T-helper 17 cell (primary cell): ENCODE measurements at places on chromosomes 2 and 18.

DNA sequence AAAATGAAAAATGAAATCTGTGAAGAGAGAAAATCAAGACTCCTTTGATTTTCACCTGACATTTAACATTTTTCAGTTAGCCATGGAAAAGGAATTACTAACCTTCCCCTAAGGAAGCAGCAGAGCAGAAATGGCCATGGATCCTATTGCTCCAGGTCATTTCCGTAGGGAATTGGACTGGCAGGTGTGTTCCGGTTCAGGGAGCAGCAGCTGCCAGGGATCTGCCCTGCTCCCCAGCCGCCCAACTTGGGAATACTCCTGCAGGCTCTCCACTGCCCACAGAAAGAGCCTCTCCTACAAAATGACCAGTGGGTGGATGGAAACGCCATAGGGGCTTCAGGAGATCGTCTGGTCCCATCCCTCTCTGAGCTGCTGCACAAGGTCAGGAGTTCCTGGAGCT, 86.0 kb upstream of the MAPK4 start:
- no peak for DNase-seq

DNA sequence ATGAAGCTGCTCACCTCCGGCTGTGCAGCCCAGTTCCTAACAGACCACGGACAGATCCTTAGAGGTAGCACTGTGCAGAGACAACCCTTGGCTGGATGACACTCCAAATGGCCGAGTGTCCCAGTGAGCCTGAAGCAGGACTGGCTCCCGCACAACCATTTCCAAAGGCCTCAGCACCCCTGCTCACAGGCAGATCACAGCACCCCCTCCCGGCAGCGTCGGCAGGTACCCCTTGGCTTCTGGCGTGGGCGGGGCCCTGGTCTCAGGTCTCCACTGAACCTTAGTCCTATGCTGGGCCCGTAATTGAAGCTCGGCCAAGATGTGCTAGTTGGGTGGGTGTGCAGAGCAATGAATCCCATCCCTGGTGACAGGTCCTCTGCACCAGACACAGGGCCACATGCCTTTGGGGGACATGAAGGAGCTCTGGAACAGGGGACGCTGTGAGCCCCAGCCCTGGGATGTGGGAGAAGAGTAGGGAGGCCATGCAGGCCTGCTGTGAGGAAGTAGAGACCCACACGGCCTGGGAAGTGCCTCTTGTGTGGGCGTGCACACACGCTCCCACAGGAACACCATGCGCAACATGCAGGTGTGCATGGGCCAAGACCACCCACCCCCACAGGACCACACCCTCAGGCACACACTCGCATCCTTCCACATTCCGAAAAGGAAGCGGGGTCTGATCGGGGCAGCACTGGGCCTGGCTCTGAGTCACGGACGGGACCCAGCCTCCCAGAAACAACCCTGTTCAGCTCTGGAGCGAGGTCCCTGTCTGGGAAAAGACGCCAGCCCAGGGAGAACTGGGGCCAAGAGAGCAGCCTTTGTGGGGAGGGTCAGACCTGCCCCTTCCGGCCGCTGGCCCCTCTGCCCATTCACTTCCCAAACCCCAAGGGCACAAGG, 2.8 kb downstream of the DUSP2 start:
- peak; percentile 47 for DNase-seq

GRCh38 chr2:224927011-224927410, 115.3 kb downstream of the DOCK10 start:
- DNase-seq, result no peak

- DNase-seq, result no peak
Observed at GRCh38 chr18:7272311-7273049, 41.6 kb downstream of the LRRC30 start.

DNA sequence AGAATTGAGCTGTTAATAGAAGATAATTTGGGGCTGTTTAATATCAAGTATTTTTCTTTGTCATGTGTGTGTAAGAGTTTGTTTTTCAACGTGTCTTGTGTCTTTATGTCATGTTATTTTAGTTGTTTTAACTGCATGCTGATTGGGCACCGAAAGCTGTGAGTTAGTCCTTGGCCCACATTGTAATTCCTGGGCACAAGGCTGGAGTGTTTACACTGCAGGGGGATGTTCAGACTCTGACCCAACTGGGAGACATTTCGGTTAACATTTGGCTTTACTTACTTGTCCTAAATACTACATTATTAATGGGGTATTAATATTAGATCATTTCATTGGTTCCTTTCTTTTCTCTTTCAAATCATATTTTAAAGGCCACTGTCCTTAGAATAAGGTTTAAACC, 381.0 kb downstream of the OSR1 start:
- DNase-seq, result no peak

DNA sequence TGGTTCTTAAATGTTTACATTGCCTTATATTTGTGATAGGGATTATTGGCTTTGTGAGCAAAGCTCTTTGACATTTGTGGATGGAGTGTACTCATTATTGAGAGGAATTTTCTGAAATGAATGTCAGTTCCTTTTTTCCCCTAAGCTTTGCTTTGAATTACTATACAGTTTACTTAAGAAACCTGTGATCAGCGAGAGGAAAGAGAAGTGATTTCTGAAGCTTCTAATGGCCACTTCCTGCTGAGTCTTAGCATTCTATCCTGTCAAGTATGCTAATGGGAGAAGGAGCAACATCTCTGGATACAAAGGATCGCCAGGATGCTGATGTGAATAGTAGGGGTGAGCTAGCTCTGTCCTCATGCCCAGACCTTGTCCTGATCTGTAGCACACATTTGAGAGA, 47.8 kb upstream of the MGAT5 start:
- no peak for DNase-seq

DNA sequence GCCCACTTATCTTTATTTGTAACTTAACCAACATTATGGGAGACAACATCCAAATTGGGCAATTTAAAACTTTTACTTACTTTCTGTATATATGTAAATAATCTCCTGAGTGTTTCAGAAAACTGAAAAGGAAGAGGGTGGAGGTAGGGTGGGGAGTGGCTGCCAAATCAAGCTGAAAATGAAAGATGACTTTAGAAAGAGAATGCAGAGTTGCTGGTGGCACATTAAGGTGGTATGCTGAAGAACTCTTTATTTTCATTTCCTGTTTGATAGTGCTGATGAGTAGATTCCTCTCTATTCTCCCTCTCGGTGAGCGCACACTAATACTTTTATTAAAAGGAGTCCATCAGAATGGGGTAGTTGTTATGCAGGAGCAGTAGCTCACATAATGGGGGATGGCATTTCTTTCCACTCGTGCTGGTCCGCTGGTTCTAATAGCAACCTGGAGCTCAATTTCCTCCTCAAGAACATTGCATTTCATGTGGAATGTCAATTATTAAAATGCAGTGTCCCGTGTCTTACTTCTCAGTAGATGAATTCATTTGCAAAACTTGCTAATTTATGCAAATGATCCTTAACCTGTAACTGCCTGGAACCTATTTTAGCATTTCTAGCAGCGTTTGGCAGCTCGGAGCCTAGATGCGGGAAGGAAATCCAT, 466.9 kb upstream of the HNRNPA3 start:
- DNase-seq, result no peak

DNA sequence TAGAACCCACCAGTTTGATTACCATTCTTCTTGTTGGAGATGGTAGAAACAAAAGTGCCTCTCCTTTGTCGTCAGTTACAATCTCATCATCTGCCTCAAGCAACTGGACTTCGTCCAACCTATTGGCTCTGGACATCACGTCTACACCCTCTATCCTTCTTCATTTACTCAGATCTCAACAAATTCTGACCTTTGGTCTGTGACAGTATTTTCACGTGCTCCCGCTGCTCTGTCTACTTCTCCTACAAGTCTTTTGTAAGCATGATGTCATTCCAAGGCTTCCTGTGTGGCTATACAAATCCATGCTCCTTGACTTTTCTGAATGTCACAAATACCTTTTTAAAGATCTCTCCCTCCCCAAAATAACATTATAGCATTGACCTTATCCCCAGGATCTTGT, 43.0 kb upstream of the PID1 start:
- DNase-seq, result no peak

GRCh38 chr2:201116959-201117734, 1.2 kb downstream of the CFLAR start:
- no peak for DNase-seq

DNA sequence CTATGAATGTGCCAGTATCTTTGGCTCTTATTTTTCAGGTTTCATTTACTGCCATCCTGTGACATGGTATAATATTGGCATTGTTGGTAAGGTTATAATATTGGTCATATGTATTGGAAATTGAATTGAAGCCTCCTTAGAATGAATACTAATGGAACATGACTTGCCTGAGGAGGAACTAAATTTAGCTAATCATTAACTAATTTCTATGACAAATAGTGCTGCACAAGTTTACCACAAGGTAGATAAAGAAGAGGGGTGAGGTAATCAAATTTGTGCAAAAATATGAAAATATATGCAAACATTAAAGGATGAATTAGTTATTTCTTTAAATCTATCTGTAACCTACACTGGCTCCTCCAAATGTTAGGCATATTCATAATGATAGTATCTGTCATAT, 43.2 kb upstream of the ORC2 start:
- DNase-seq, result no peak

GRCh38 chr18:35502052-35502451, 4.3 kb upstream of the INO80C start:
- no peak for DNase-seq

GRCh38 chr18:13436576-13436975, 218.0 kb downstream of the LDLRAD4 start:
- peak; percentile 46 for DNase-seq

- no peak for DNase-seq
Observed at GRCh38 chr18:58611395-58612131, 17.3 kb downstream of the ALPK2 start.

GRCh38 chr18:34467058-34467457, 242.3 kb upstream of the NOL4 start:
- DNase-seq, result no peak

GRCh38 chr2:96153291-96153713, 8.1 kb upstream of the DUSP2 start:
- DNase-seq, result no peak

- no peak for DNase-seq
Observed at GRCh38 chr2:26173776-26174482, 1.0 kb downstream of the GAREM2 start.

DNA sequence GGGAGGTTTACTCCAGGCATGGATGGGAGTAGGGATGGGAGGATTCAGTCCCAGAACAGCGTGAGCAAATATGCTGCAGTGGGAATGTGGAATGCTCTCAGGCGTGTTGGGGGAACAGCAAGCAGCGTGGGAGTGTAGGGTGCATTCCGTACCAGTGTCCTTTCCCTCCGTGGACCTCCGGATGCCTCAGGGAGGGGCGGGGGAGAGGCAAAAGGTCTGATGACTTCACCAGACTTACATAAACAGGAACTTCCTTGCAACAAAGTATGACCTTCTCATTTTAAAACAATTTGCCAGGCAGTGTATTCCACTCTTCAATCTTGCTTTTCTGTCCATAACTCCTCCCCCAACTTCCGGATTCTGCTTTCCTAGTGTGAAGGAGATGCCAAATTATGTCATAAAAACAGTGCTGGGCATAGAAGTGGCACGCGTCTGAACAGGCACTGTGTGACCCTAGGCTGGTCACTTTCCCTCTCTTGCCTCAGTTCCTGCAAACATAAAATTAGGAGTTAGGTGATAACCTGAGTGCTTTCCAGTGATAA, 36.9 kb downstream of the RPL37A start:
- no peak for DNase-seq

- no peak for DNase-seq
Observed at GRCh38 chr2:129006135-129006886, 687.6 kb upstream of the HS6ST1 start.

DNA sequence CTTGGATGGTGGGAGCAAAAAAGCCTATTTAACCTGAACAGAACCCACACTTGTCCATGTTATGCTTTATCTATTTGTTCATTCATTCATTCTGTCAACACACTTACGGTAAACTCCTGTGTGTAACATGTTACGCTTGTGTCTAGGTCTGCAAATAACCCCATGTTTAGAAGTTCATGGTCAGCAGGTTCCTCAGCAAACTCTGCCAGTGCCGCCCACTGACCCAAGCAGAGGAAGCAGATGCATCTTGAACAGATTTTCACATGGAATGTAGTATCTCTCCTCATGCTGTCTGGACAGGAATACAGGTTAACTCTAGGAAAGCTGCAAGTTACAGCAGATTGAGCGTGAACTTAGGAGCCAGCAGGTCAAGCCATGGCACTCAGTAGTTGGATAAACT, 213.7 kb upstream of the COPS8 start:
- DNase-seq, result no peak

DNA sequence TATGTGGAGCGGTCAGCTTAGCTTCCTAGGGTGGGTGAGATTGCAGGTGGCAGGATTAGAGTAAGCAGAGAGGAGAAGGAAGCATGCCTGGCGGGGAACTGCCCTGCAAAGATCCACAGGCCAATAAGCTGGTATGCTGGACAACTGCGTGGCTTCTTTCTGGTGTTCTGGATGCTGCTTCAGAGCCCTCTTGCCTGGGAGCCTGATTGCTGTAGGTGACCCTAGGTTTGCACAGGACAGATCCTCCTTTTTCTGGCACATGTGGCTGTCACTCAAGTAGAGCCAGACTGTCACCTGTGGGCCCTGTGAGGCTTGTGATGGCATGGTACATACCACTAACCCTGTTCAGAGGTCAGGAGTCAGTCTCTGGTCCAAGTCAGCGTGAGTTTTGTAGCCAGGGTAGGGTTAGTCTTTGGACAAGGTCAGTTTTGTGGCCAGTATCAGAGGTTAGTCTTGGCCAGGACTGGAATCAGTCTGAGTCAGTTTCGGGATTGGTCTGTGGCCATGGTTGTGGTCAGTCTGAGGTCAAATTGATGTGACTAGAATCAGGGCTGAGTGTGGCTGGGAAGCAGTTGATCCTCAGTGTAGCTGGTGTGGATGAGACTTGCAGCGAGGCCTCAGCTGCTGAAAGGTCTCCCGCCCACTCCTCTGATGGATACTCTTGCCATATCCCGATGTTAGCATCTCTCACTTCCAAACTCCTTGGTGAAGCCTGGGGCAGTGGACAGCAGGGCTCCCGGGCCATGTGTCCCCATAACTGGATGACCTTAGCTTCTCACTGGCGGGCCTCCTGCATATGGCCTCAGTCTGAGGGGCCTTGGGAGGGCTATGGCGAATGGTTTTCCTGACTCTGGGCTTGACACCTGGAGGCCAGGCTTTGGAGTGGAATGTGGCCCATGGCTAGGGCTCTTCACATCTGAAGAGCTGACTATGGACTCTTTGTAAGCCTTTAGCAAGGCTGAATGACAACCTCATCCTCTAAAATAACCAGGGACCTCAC, 260.5 kb downstream of the DYSF start:
- no peak for DNase-seq

GRCh38 chr2:86518481-86518880, 44.8 kb downstream of the CHMP3 start:
- DNase-seq, result no peak
